ENCODE measurements at places on chromosomes 6 and 20. TPM values are rescaled to one million over a fixed set of nuclear protein-coding genes. Genes with fewer than 3 reads are reported as not detected.

YIPF3 gene
- 79.4 TPM for polyA plus RNA-seq

ZGPAT gene
- 0.73 TPM for polyA plus RNA-seq

TBXT gene
- polyA plus RNA-seq, result not detected

SNX21 gene
- 2.8 TPM for polyA plus RNA-seq

OOEP gene
- polyA plus RNA-seq, result not detected

CLVS2 gene
- 16.6 TPM for polyA plus RNA-seq

Data from Purkinje cell (primary cell).